H4 (cell line): ENCODE measurements at places on chromosomes 4 and X. TPM values are rescaled to one million over a fixed set of nuclear protein-coding genes. Genes with fewer than 3 reads are reported as not detected.
A peak's percentile ranks its signal among the peaks of the same experiment; 100 is the strongest.

DNA sequence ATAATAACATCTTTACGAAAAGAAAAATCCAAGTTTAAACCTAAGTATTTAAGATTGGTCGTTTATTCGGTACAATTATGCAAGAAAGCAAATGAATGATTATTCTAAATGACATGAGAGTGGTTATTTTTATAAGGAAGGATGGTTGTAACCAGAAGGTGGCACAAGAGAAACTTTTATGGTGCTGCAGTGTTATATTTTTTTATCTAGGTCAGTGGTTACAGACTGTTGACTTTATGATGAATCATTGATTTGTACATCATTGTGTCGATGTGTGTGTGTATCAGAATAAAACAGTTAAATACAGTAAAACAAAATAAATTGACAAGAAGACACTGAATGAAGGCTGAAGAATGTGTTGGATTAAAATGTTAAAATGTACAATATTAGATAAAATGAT, 9.8 kb downstream of the DCAF8L2 start:
- peak; percentile 38 for DNase-seq

SPANXN4 gene
- not detected in 2 replicates for total RNA-seq

DNA sequence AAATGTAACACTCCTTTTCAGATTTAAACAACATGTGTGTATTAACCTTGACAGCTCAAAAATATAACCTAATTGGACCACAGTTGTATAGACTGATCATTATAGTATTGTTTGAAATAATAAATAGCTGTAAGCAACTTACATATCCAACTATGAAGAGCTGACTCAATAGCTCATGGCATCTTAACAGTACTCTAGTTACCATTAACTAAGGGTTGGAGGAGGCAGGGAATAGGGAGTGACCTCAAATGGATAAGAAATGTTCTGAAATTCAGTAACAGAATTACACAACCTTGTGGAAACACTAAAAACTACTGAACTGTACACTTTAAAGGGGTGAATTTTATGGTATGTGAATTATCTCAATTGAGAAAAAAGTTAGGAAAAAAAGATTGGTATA, 136.5 kb upstream of the CPEB2 start:
- DNase-seq: no peak

GRCh38 chr4:119897260-119897659, 169.4 kb downstream of the MAD2L1 start:
- DNase-seq: no peak

DNA sequence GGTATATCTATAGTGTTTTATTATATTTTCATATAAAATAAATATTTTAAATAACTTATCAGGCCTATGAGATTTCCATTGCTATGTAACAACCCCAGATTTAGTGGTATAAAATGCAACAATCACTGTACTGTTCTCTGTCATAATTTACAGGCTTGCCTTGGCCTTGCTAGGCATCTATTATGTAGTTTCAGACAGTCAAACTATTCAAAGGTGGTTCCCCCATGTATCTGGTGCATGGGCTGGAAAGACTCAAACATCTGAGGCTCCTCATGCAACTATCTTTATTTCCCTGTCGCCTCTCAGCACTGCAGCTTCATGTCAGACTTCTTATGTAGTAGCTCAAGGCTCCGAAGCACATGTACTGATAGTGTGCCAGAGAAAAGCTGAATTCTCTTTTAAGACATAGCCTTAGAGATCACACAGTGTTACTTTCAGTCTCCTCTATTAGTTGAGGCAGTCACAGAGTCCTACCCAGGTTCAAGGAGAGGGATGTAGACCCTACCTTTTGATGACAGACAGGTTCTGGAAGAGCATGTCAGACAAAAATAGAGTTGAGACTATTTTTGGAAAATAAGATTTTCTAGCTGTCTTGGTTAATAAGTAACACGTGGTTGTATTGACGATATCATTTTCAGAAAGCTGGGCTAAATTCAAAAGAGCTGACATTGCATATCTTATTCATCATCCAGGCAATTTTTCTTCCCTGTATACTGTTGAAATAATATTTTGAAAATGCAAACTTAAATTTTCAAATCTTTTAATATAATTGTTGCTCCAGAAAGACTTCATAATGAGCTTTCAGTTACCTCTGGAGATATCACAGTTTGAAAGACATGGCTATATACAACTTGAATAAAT, 19.4 kb downstream of the MTTP start:
- no peak for DNase-seq

- DNase-seq: peak; percentile 82
Measured at GRCh38 chrX:16123222-16123786, at the start of gene GRPR. TSS of gene GRPR (plus strand) at chrX:16123565. CDS start at chrX:16123954, 389 bp downstream.

FHDC1 gene
- 0.10 and 0.15 TPM in 2 replicates for total RNA-seq

TTC29 gene
- total RNA-seq: not detected in 2 replicates

- DNase-seq: no peak
Measured at GRCh38 chr4:53076374-53076958, 214.3 kb downstream of the RASL11B start.

MSX1 gene
- 10.0 and 13.0 TPM in 2 replicates for total RNA-seq
